IMR-90 (cell line): ENCODE measurements at places on chromosomes 2 and 18. TPM values are rescaled to one million over a fixed set of nuclear protein-coding genes. Genes with fewer than 3 reads are reported as not detected.

RNF138 gene
- total RNA-seq, result 36.0 and 44.7 TPM in 2 replicates

DNA sequence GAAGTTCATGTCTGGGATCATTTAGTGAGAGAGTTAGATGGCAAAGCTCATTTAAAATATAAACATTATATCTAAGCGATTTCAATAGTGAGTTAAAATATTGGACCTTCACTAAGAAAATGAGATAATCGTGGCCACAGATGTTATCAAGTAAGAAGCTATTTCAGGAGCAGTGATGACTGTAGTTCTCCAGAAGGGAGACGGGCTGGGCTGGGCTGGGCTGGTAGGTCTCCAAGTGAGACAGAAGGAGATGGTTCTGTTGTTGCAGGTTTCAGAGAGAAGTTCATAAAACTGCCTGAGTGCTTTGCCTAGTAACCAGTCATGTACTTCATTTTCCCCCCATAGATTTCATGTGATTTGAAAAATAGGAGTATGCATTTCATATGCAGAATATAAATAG is 130.1 kb upstream of the DAPL1 start:
- DNase-seq, result peak; percentile 64

HOXD11 gene
- not detected in 2 replicates for total RNA-seq

UGT1A8 gene
- not detected in 2 replicates for total RNA-seq

DNA sequence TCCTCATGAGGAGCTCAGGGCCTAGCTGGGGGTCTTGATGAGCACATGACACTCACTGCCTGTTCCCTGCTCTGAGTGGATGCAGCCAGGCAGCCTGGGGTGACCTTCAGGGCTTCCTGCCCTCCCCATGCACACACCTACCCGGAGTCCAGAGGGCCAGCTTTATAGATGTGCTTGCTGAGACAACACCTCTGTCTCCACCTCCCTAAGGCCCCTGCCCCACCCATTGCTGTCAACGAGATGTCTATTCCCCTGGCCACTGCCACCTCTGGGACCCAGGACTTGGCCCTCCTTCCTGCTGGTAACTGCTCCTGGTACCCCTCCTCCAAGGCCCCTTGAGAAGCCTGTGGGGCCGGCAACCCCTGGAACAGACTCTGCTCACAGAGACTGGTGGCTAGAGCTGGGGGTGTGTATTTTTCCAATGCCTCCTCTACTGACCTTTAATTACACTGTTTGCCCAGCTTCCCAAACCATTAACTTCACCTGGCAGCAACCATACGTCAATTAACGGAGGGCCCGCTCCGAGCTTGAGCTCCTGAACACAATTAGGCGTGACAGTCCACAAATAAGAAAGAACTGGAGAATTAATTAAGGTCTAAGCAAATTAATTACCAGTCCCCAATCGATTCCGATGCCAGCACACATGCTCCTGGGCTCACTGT is 66.3 kb downstream of the EMX1 start:
- DNase-seq, result no peak

GRCh38 chr18:79410171-79410641 is 14.5 kb downstream of the NFATC1 start:
- DNase-seq, result no peak

DNA sequence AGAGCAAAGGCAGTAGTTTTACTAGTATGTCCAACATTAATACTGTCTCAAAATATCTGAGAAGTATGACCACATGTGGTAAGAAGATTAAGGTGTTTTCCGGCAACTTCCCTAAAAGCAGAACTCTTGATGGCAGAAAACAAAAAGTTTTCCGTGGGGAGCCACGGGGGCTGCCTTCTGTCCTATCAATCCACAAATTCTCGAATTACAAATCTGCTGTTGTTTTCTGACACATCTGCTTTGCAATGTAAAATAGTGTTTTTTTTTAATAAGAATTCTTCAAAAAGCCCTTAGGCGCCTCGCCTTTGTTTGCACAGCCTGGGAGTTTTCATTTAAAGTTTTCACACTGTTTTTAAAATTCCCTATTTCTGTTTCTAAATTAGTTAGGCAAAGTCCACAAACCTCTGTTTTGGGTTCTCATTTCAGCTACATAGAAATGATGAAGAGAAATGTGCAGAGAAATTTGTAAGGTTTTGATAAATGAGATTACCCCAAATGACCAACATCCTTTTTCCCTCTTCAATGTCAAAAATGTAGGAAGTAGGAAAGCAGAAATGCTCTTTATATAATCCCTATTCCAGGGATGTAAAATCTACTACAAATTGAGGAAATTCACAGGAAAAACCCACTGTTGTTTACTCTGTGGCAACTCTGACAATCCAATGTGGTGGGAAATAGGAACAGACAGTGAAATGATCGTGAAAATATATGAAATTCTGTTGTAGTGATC is 385.8 kb downstream of the ZEB2 start:
- no peak for DNase-seq

DNA sequence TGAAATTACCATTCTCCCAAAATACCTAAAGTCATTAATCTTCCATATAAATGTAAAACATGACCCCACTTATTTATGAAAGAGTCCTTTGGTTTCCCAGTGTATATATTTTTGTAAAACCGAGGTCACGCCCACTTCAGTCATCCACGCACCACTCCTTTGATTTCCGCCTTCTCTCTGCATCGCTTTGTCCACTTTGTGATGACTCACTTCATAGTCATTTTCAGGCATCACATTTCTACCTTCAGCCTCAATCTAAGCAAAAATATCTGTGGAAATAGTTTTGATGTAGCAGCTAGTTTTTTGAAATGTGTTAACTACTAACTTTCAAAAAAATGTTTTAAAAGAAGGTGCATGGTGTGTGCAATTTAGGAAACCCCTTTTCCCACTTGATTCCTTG is 793.5 kb upstream of the SOX11 start:
- DNase-seq, result no peak

DNA sequence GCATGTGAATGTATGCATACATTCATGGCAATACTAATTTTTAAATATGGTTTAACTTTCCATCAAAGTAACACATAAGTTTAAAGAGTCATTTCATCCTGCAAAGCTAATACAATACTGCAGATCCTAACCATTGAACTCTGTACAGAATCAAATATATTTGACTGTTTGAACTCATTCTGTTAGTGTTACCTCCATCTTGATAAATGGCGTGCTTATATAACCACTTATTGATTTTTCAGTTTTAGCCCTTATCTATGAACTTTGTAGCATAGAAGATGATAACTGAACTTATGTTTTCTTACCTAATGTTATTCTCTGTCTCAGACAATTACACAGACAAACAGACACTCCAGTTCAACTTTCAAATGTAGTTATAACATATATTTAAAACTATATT is 731.0 kb upstream of the LRATD1 start:
- no peak for DNase-seq

CHST10 gene
- total RNA-seq, result 8.3 and 8.6 TPM in 2 replicates

ZNF804A gene
- total RNA-seq, result 2.2 and 3.3 TPM in 2 replicates

ATP6V1C2 gene
- total RNA-seq, result not detected in 2 replicates

DNA sequence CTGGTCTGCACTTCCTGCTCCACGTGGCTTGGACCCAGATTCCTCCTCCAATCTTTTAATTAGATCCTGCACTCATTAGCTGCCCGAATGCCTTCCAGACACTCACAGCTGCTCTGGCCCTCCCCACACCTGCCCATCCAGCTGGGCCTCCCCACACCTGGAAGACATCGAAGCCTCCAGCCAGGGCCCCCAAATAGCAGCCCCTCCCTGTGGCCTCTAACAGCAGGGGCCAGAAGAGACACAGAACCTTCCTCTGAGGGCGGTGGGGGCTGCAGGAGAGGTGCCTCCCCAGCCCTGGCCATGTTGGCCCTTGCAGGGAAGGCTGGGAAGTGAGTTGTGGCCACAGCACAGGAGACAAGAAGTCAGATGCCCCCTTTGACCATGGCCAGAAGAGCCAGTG is 252.8 kb downstream of the DYSF start:
- no peak for DNase-seq

TTC21B gene
- 17.2 and 23.1 TPM in 2 replicates for total RNA-seq

- DNase-seq, result no peak
Observed at GRCh38 chr2:1972011-1972410, 227.7 kb upstream of the PXDN start.

GRCh38 chr2:219129589-219129988 is 31.0 kb downstream of the NHEJ1 start:
- no peak for DNase-seq

- DNase-seq, result no peak
Observed at GRCh38 chr18:48013162-48013561, 82.7 kb upstream of the SMAD2 start.

DNA sequence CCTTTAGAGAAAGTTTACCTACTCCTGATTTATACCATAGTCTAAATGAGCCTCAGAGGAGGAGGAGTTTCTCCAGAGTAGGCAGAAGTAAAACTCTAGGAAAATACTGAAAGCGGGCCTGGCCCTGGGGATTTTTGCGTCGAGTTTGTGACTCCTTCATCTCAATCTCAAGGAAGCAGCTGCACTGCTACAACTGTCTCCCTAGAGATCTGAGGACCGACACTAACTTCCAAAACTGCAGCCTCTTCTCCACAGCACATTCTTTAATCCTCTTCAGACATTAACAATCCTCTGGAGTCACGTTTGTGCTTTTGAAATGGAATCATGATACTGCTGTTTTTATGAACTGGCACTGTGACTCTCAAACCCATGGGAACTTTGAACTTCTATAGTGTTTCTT is 281.4 kb downstream of the KCNS3 start:
- no peak for DNase-seq

HOXD8 gene
- not detected in 2 replicates for total RNA-seq

RAX gene
- not detected in 2 replicates for total RNA-seq

GRCh38 chr2:11582612-11582861 is 48.7 kb downstream of the GREB1 start:
- no peak for DNase-seq

GRCh38 chr18:12694032-12694431 is 8.5 kb downstream of the CEP76 start:
- no peak for DNase-seq

LCT gene
- total RNA-seq, result under 0.01 TPM in 1 of 2 replicates, not detected in the other

SERPINB2 gene
- total RNA-seq, result 34.4 and 43.0 TPM in 2 replicates

- no peak for DNase-seq
Observed at GRCh38 chr18:52971097-52971496, 631.1 kb downstream of the DCC start.

PAX8 gene
- 0.18 and 0.28 TPM in 2 replicates for total RNA-seq

CASP10 gene
- total RNA-seq, result 0.28 and 0.90 TPM in 2 replicates
